ENCODE measurements at places on chromosomes 2 and 18.

- peak; percentile 13 for DNase-seq
These were observed 87.0 kb upstream of the MSH6 start for GRCh38 chr2:47695800-47696477.

DNA sequence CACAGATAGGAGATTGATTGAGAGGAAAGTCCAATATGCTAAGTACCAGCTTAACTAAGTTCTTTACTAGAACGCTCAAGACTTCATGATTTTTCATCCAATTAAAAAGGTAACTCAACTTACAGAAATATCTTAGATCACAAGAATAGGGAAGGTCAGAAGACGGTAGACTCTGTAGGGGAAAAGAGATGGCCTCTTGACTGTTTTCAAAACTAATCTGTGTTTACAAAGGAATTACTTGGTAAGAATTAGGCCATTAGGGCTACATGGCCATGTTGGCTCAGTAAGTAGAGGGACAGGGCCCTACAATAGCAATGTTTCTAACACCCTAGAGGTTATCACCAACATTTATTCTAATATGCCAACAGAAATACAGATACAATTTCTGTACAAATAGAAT lies 172.7 kb upstream of the ZFP36L2 start:
- DNase-seq = no peak

GRCh38 chr2:119415630-119416029 lies 16.0 kb upstream of the TMEM37 start:
- DNase-seq = no peak

DNA sequence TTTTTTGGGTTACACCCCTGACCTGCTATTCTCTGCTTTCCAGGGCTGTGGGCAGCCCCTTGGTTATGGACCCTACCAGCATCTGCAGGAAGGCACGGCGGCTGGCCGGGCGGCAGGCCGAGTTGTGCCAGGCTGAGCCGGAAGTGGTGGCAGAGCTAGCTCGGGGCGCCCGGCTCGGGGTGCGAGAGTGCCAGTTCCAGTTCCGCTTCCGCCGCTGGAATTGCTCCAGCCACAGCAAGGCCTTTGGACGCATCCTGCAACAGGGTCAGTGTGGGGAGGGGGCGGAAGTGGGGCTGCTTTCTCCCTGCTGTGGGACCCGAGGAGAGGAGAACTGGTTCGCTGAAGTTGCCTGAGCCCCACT lies 9.7 kb upstream of the WNT10A start:
- DNase-seq = no peak

- no peak for DNase-seq
These were observed 83.8 kb upstream of the FAM237A start for GRCh38 chr2:206558492-206558891.

DNA sequence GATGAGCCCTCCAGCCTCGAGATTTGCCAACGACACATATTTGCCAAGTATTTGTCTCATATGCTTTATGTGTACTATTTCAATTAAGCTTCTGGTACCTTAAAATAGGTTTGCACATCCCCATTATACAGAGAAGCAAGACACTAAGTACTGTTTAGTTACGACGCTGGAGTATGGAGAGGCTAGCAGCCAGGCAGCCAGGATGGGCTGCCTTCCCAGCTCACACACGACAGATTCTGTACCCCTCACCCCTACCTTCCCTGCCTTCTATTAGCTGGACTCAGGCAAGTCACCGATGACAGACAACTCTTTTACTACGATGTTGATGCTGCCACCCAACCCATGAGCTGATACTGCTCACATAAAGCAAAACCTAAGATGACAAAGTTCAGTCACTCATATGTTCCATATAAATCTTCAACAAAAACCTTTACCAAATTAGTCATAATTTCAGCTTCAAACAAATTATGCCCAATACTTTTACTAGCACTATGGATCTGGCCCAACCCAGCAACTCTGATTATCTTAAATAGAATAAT lies 17.0 kb downstream of the PDIA6 start:
- DNase-seq = no peak

DNA sequence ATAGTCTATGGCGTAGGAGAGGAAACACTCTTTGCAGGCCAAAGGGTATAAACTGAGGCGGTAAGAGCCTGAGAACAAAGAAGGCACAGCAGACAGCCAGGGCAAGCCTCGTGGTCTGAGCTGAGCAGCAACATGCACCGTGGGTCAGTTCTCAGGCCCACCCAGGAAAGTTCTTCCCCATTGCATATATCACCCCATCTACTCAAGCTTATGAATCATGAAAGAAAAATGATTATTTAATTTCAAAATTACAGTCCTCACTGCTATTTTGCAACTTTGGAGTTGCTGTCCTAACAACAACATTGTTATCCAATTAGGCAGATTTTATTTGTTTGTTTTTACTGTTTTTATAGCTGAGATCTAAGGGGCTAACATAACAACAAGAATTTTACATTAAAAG lies 54.7 kb upstream of the RIOK3 start:
- no peak for DNase-seq

DNA sequence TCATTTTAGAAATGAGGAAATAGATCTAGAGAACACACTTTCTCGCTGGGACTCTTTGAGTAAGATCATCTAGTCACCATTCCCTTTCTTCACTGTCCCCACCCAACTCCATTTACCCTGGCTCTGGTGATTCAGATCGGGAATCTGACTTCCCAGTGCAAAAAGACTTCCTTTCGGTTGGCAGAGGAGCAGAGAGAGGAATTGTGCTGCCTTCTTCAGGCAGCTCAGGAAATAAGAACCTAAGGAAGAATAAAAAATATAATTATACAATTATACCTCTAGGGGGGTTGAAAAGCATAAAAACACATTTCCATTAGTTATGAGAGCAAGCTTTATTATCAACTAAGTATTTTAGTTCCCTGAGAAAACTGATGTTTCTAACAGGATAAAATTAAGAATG lies 9.3 kb upstream of the MPP4 start:
- no peak for DNase-seq

DNA sequence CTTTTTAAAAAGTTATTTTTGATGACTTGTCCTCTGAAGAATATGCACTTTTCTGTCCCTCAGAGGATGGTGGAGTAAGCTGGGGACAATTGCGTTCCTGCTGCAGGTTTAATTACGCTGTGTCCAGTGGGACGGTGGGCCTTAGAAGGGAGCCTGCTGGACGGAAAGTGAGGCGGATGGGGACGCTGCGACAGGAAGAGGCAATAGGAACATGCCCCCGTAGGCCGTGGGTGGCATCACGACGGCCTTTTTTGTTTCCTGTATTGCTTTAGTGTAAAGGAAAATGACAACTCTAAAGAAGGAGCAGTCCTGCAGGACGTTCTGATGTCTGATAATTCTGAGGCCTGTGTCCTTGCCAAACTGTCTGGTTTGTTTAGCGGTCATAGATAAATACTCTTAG lies 121.6 kb downstream of the NFATC1 start:
- DNase-seq = no peak

- no peak for DNase-seq
These were observed 259.7 kb upstream of the STON1 start for GRCh38 chr2:48270209-48270608.

DNA sequence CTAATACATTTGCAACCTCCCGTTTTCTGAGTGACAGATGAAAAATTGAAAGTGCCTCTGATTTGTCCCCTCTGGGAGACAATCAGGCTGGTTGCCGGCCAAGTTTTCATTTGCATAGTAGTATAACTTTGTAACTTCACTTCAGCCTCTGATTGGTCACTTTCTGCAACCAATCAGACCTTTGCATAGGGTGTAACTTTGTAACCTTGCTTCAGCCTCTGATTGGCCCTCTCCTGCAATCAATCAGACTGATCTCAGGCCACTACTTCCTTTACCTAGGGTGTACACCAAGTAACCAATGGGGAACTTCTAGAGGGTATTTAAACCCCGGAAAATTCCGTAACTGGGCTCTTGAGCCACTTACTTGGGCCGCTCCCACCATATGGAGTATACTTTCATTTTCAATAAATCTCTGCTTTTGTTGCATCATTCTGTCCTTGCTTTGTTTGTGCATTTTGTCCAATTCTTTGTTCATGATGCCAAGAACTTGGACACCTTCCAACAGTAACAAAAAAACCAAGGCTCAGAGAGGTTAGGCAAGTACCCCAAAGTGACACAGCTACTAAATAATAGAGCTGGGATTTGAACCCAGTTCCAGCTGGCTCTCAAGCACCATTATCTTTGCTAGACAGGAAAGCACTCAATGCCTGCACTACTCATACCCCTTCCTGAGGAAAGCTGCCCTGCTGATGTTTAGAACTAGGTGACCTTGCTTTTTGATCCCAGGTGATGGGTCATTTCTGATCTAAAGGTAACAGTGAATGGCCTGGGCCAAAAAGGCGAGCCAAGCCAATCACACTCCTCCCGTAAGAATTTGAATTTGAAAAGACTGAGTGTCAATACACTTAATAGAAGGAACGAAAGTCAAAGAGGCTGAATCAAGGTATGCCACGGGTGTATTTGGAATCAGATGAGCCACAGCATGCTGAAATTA lies 10.9 kb upstream of the MYOM1 start:
- no peak for DNase-seq

DNA sequence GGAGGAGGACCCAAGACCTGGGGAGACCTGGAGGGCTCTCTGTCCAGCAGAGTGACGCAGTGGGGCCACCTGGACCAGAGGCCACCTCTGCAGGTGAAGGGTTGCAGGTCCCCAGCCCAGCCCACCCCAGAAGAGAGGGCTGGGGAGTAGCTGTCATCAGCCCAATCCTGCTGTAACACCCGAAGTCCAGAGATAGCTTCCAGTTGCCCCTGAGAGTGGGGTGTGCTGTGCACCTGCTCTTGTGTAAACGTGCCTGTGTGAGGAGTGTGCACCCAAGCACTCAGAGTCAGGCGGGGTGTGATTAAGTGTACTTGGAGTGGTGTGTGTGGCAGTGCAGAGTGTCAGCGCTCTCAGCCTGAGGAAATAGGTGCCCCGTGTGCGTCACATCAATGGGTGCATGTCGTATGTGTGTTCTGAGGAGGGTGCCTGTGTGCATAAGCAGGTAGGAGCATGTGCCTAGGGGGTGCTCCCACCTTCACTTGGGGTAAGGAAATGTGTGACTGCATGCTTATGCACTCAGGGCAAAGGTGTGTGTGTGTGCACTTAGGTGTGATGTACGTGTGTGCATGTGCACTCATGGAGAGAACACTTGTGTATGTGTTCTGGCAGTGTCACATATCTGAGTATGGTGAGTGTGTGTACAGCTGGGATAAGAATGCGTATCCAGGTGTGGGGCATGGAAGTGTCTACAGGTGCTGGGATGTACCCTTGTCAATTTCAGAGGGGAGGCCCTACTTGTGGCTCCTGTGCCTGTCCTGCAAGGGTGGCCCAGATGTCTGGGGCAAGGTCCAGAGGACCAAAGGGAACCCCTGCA lies 672 bp downstream of the ATP6V1B1 start:
- DNase-seq = no peak

DNA sequence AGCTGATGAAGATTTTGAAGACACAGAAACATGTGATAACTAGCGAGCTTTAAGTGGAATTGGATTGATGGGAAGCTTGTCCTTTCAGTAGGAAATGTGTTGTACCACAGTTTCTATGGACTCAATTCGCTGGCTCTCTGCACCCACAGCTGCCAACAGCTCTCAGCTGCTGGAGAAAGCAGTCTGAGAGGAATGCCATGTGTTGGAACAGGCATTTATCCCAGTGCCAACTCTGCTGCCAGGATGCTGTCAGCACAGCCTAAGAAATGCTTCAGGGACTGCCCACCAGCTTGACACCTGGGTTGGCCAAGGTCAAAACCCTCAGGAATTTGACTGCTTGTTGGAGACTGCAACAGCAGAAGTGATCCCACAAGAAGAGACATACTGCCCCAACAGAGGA lies 193.0 kb upstream of the THSD7B start:
- DNase-seq = peak; percentile 87

DNA sequence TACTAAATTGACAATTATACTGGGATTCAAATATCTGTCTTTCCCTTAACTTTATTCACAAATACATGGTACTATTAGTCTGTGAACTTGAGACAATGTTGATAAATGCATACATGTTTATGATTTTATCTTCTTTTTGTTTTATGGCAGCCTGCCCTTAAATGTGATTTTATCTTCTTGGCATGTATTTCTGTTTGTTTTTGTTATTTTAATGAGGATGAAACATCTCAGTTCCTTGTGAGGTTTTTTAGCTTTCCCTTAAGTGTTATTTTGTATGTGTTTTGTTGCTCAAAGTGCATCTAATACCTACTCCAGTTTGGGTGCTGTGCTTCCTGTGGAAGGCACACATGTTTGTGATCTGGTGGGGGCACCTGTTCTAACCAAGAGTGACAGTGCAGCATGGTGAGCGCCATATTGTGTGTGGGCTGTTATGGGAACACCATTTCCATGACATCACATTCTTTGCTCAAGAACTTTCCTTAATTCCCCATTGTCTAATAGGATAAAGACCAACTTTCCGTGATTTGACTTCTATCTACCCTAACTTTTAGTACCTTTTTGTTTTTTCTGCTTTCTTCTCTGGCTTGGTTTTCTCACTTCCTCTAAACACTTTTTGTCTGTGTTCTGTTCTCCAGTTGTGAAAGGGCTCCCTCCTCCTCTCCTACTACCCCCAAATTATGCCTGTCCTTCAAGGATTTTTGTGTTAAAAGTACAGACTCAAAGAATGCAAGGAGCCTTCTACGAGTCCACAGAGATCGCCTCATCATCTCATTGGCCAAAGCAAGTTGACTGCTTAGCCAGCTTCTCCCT lies 162.1 kb upstream of the TTC39C start:
- DNase-seq = no peak

DNA sequence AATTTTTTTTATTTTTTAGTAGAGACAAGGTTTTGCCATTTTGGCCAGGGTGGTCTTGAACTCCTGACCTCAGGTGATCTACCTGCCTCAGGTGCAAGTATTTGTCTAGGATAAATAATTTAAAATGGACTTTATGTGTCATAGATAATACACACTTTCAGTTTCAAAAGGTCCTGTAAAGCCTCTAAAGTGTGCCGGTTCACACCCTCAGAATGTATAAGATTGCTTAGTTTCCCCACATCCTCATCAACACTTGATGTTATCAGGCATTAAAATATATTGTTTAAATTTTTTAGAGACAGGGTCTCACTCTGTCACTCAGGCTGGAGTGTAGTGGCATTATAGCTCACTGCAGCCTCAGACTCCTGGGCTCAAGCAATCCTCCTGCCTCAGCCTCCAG lies 170.5 kb downstream of the ANKRD44 start:
- no peak for DNase-seq

- DNase-seq = no peak
These were observed 134.3 kb downstream of the RDH14 start for GRCh38 chr2:18426174-18426573.

DNA sequence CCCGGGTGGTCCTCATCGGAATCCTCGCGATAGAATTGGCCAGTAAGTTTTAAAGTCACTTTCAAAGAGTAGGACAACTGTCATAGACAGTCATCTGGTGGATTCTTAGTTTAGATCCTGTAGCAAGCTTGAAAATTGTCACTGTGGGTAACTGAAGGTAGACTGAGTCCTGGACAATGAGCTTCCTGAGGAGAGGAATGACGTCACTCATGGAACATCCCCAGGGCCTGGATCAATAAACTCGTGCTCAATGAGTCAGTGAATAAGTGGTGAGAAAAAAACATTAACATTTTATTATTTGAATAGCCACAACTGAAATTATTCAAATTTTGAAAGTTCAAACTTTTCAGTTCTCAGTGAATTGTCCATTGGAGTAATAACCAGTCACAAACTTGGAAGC lies 101.4 kb upstream of the CXCR4 start:
- DNase-seq = no peak
